ENCODE measurements at places on chromosomes 6 and 20.
A peak's percentile ranks its signal among the peaks of the same experiment; 100 is the strongest.

GRCh38 chr6:80182308-80182707 is 75.8 kb downstream of the BCKDHB start:
- no peak for DNase-seq

DNA sequence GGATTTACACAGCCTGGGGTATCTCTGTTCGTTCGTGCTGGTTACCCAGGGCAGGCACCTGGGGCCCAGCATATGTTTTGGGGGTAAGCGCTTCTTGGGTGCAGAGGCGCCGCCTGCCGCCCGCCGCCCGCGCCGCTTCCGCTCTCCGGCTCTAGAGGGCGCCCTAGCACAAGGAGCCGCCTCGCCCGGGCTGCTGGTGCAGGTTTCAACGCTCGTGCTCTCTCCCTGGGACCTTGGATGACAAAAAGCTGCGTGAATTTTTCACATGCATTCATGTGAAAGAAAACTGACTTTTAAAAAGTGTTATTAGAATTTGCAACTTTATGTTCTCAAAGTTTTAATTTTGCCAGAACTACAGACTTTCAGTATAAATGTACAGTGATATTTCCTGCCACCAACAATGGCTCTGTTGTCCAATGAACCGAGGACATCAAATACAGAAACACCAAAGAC is 32.5 kb downstream of the PRR18 start:
- peak; percentile 65 for DNase-seq

DNA sequence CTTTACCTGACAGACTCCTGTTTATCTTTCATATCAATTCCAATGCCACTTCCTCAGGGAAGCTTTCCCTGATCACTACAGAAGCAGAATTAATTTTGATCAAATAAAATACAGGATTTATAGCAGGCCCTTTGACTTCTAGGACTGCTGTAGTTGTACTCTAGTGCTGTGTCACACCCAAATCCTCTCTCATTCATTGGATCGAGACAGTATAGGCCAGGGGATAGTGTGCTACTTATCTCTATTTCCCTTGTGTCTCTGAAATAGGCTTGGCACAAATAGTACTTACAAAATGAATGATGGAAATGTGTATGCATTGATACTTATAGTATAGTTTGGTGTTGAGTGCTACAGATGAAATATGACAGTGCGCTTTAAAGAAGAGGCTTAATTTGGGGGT is 19.8 kb downstream of the RALY start:
- no peak for DNase-seq

- no peak for DNase-seq
Observed at GRCh38 chr6:20444786-20445271, 43.1 kb downstream of the E2F3 start.

GRCh38 chr6:139637766-139638165 is 263.3 kb upstream of the CITED2 start:
- no peak for DNase-seq

- no peak for DNase-seq
Observed at GRCh38 chr6:41408576-41408975, 73.2 kb downstream of the NCR2 start.
